Dermis lymphatic vessel endothelial cell (primary cell): ENCODE measurements at places on chromosomes 3 and 15. TPM values are rescaled to one million over a fixed set of nuclear protein-coding genes. Genes with fewer than 3 reads are reported as not detected.

EFCAB12 gene
- total RNA-seq: under 0.01 and 0.11 TPM in 2 replicates

NR1I2 gene
- not detected in 2 replicates for total RNA-seq

GUCA1C gene
- not detected in 2 replicates for total RNA-seq

TMC3 gene
- not detected in 2 replicates for total RNA-seq
